ENCODE measurements at places on chromosomes 2 and 18.
A peak's percentile ranks its signal among the peaks of the same experiment; 100 is the strongest.

GRCh38 chr2:204114295-204115136 is 178.0 kb downstream of the ICOS start:
- DNase-seq = no peak

DNA sequence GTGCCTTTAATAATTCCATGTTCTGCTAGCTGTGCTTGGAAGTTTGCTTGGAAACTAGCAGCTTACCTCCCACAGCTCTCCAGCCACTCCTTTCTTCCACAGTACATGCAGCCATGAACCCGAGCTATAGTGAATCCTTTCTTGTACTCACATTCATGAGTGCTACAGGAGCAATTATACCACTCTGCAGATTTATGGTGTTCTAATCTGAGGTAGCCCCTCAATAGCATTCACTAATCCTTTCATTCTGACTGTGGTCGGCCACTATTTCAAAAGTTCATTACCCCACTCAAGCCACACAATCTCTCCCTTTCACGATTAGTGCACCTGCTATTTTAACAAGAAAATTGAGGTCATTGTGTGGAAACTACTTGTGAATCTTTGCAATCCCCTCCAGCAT is 53.2 kb downstream of the CSRNP3 start:
- no peak for DNase-seq

DNA sequence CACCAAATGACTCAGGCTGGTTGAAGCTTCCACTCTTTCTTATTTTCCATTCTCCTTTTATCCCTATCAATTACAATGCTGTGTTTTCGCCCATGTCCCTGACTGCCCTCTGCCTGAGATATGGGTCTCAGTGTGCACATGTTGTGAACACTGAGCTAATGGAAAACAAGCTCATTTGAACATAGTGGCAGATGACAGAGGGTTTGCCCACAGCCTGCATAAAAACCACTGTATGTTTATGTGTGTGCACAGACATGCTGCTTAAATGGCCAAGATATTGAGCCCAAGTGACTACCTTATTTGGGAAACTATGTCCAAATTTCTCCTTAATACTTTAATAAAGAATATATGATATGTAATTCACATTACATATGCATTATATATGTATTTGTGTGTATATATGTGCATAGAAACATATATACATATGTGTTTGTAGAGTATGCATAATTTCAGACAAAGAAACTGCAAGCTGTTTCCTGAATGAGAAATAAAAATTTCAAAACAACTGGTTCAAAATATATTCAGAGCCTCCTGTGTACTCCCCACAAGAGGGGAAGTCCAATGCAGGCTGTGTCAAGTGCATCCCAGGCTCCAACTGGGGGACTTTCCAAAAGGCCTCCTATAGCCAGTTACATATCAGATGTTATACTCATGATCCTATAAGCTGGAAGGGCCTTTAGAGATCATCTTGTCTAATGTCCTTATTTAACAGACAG is 92.7 kb upstream of the CD302 start:
- DNase-seq = no peak

DNA sequence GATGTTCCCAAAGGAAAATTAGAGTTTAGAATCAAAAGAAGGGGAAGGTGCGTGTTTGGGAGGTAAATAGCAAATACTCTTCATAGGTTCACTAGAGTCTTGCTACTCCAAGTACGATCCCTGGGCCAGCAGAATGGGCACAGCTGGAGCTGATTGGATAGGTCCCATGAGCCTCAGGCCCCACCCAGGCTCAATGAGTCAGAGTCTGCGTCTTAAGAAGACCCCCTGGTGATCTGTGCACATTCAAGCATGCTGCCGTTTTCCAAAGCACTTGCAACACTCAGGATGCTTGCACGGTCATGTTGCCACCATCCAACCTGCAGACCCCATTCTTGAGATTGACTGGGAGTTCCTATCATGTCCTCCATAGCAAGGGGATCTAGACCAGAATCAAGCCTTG is 40.5 kb downstream of the ABCG8 start:
- DNase-seq = no peak

DNA sequence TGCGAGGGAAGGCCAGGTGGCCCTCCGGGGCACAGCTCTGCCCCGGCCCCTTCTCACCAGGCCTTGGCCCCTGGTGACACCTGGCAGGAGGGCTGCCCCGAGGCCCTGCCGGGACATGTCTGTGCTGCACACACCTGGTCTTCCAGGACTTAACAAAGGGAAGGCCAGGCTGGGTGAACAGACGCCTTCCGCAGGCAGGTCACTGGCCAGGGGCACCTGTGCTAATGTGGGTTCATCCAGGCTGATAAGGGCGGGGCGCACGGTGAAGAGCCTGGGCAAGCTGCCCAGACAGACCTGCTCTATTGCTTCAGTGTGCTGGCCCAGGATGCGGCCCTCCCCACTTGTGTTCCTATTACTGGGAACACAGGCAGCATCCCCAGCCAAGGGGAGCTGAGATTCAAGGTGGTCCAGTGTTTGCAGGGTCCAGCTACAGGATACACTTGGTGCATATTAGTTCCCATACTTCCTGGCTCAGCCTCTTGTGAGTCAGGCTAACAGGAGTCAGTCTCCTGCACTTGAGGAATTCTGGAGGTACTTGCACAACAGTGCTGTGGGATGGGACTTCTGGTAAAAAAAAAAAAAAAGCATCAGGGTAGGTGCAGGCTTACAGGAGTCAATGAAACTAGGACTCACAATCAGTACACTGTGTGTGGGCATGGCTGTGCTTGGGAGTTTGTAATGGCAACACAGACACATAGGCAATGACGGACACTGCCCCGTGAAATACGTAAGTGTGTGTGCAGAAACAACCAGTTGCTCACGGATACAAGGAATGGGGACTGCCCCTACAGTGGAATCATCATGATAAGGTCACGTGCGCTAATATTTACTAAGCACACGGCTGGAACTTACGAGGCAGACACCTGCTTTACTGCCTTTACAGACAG is 261.4 kb downstream of the TWIST2 start:
- DNase-seq = peak; percentile 6

Data from kidney glomerular epithelial cell (primary cell).